PC-3 (cell line): ENCODE measurements at places on chromosomes 2 and 18.

- DNase-seq = no peak
Measured at GRCh38 chr2:210442457-210442856, 34.1 kb downstream of the LANCL1 start.

DNA sequence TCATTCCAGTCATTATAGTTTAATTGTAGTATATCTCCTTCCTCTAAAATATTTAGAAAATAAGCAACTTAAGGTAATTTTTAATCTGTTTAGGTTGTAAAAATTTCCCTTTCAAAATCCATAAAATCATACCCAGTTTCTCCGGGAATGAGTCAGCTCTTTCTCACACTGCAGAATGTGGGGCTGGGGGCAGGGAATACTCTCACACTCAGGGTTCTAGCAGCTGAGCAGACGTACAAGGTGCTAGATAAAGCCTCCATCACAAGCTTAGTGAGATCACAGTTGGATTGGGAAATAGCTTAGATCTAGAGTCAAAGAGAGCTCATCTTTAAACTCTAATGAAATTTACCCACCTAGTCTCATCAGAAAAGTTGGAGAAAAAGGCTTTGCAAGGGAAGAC lies 79.9 kb upstream of the FAM237A start:
- peak; percentile 6 for DNase-seq

DNA sequence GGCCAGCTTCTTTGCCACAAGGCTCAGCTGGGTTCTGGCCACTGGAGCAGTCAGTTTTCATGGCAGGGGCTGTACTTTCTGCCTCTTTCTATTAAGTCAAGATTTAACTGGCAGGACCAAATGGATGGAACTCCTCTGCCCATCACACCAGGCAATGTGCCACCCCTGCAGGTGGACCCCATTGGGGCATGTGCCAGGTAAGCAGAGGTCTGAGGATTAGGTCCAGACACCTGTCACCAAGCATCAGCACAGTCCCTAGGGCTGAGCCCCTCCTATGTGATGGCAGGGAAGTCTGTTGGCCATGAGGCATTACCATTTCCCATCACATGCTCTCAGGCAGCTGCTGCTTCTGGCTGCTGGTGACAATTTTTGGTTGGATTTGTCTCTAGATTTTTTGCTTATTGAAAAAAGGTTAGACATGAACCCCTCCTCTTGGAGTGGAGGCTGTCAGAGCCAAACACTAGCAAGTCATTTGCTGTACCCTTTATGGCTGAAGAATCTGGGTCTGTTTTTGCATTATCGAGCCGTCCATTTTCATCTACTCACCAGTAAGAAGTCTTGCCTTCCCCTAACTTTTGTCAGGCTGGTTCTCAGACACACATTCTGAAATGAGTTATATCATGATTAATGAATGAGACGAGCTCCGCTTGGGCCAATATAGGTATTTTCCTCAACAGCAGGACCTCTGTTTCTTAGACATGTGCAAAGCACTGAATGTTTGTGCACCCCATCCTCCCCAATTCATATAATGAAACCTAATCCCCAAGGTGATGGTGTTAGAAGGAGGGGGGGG lies 328.0 kb downstream of the TSN start:
- no peak for DNase-seq

DNA sequence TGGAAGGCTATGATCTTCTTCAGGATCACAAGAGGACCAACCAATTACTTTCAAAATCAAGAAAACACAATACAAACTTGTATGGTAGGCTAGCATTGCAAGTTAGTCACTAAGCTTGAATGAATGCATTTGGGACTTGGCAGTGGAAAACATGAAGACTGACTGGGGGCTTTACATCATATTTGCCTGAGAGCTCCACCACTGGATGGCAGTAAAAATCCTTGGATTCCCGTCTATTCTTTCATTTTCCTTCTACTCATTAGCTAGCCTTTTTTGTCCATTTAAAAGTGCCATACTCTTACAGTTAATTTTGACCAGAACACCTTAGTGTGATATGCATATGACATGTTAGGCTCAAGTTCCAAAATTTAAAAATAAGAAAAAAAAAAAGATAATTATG lies 63.5 kb upstream of the RASGRP3 start:
- DNase-seq = peak; percentile 73

- no peak for DNase-seq
Measured at GRCh38 chr2:12335131-12335530, 381.6 kb upstream of the TRIB2 start.

DNA sequence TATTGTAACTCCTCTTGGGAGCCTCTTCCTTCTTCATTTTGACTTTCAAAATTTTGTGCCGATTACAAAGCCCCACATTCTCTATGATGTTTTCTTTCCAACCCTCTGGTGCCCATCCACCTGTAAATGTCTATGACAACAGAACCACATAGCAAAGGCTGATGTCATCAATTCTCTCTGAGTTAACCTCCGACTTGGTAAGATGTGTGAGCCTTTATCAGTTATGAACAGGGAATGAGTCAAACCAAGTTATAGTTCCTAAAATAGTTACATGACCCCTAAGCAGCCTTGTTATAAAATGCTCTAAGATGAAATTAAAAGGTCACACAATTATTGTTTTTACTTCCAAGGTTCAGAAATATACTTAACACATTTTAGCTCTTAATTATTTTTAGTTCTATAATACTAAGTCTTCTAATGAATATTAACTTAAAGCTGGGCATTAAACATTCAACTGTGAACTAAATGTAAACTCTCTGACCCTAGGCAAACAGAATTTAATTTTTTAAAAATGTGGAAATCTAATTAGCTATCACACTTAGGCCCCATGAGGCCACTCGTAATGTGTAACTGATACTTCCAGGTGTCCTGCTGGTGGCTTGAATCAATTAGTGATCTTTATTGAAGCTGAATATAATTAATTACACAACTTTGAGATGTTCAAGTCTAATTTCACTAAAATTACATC lies 102.3 kb upstream of the CYRIA start:
- DNase-seq = no peak

GRCh38 chr18:48961547-48961946 lies 10.8 kb upstream of the SMAD7 start:
- DNase-seq = no peak

DNA sequence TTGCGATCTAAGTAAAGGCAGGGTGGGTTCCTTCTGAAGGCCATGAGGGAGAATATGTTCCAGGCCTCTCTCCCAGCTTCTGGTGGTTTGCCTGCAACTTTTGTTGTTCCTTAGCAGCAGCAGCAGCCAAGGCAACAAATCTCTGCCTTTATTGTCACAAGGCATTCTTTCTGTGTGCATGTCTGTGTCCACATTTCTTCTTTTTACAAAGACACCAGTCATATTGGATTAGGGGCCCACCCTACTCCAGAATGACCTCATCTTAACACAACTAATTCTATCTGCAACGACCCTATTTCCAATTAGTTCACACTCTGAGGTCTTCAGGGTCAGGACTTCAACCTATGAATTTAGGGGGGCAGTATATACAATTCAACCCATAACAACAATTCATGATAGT lies 587.5 kb downstream of the XIRP2 start:
- DNase-seq = no peak

DNA sequence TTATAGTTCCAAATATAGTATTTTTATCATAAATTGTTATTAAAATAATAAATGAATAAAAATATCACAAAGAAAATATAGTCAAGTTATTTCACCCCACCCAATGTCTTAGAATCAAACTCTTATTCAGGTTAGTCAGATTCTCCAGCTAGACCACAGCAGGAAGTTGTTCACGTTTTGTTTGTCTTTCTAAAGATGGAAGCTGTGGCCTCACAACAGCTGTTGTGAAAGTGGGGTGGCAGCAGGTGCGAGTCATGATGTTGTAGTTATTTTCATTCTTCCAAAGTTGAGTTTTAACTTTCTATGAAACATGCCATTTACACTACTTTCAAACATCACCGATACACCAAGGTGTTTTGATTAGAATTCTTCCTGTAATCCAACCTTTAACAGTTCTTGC lies 272.9 kb downstream of the SLC8A1 start:
- peak; percentile 33 for DNase-seq

DNA sequence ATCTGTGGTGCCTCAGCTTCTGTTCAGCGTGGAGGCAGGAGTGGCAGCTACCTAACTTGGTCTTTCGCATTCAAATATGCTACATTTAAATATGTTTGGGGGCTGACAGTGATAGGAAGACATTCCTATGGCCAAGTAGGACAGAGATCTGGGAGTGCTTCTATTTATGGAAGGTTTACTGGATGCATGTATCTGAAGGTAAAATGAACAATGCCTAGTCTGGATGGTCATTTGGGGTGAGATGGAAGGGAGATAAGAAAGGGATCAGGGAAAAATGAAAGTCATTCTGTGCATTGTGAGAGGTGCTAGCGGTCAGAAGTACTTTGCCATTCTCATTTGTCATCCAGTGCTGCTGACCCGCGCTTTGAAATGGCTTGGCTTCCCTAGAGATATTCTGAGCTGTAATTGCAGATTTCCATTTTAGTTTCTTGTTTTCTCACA lies 300.9 kb upstream of the FBXO11 start:
- no peak for DNase-seq

DNA sequence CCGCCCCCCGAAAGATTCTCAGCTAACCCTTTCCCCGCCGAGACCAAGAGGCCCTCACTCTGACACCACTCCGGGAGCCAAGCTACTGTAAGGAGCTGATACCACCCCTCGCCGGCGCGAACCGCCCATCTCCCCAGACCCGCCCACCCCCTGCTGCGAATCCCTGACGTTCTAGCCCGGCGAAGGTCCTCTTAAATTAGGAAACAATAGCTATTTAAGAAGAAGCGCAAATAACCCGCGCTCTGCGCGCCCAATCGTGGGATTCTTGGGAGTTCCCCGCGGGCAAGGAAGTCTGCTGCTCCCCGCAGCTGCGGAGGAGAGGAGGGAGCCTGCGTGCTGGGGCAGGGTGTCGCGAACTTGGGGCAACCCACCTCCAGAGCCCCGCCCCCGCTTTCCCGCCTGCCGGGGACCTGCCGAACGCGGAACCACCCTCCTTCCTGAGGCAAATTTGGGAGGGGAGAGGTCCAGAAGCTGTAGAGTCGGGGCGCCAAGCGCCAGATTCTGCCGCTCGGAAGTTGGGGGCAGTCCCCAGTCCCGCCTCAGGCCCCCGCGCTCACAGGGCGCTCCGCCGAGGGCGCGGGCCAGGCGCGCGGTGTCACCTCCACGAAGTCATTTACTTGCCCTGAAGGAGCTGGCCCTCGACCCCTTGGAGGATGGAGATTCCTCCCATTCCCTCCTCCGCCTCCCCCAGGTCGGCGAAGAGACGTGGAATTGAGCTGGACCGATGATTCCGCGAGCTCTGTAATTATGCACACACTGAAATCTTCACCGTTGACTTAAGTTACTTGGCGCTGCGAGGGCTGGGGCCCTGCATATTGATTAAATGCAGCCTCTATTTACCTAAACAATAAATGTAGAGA lies 8.4 kb upstream of the SP9 start:
- no peak for DNase-seq

DNA sequence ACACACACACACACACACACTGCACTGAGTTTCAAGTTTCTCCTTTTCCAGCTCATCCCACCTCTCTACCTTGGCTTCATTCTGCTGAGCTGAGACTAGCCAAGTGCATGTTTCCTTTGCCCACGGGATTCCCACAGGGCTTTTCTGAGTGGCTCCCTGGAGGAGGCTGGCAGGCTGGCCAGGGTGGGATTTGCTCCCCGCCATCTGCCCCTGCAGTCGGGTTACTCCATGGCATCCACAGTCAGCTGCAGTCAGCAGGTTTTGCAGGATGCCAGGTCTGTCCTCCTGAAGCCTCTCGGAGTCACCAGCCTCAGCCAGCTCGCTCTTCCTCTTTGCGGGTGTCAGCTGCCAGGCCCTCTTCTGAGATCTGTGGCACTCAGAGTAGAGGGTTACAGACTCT lies 783.7 kb upstream of the SOX11 start:
- DNase-seq = no peak

DNA sequence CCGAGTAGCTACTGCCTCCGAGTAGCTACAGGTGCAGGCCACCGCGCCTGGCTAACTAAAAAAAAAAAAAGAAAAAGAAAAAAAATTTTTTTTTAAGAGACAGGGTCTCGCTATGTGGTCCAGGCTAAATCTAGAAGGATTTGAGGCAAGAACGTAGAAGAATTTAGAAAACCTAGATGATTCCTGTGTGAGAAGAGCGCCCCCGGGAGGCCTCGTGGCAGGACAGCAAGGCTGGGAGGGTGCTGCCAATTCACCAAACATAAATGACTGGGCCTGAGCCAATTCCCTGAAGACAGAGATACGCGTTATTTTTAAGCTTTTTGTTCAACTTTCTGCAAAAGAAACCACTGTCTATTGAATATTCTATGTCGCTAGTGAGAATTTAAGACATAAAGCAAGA lies 90.1 kb upstream of the TGFA start:
- peak; percentile 71 for DNase-seq

DNA sequence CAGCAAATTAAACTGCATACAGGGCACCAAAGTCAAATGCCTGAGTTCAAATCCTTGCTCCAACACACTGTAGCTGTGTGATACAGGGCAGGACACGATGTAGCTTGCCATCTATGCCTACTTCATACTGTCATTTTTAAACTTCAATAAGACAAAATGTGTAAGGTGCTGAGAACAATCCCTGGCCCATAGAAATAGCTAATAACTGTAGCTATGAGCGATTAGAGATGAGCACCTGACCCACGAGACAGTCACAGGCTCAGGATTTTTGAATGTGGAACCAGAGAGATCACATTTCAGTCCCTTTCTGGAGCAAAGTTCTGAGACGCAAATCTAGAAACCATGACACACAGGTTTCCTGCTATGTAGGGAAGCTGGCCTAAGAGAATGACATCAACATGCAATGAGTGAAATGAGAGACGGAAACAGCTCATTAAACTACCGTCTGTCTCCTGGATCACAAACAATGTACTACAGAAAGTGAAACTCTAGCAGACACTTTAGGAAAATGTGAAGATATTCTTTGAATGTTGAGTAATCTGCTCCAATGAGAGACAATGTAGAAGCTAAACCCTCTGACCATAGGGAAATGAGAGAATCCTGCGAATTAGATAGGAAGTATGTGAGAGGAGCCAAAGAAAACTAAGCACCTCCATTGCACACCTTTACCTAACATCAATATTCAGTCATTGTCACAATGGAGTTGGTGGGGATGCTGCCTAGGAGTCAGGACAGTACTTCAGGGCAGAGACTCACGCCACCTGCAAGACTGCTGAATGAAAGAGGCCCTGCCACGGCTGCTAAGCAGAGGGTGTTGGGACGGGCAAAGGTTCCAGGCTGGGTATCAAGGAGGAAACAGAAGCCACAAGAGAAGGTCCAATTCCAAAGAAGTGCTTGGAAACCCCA lies 25.5 kb downstream of the B4GALT6 start:
- DNase-seq = peak; percentile 23

GRCh38 chr2:150700666-150701580 lies 213.5 kb upstream of the RND3 start:
- DNase-seq = no peak

DNA sequence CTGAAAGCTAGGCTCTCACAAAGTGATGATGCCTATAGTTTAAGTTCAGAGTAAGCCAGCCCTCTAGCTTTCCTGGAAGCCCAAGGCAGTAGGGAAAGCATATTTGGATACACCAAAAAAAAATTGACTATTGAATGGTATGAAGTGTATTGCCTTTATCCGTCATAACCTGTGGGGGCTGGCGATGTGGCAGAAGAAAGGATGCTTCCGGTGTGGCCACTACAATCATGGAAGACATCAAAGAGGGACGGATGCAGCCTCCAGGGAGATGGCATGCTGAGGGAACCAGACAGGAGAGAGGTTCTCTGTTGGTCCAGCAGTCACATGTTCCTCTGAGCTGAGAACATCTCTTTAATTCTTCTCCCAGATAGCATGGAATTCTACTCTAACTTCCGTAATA lies 170.3 kb downstream of the TMEM18 start:
- no peak for DNase-seq

GRCh38 chr18:25052511-25052921 lies 299.4 kb downstream of the ZNF521 start:
- DNase-seq = no peak

- no peak for DNase-seq
Measured at GRCh38 chr2:236866542-236867340, 218.9 kb upstream of the COPS8 start.
